Skin of body (tissue), 3 donors: ENCODE measurements at places on chromosomes 7 and 10. TPM values are rescaled to one million over a fixed set of nuclear protein-coding genes. Genes with fewer than 3 reads are reported as not detected.

The TMEM176A gene
- total RNA-seq: 8.8 TPM

The PDIA4 gene
- 72.3 TPM for total RNA-seq

The ADCYAP1R1 gene
- total RNA-seq: 3.9 TPM

The NPFFR1 gene
- total RNA-seq: 0.59 TPM

The JAZF1 gene
- 22.1 TPM for total RNA-seq

The CHST12 gene
- 3.7 TPM for total RNA-seq
